ENCODE measurements at places on chromosomes 1 and 21.

- DNase-seq: no peak
Measured at GRCh38 chr1:23722652-23723051, 20.6 kb upstream of the ELOA start.

DNA sequence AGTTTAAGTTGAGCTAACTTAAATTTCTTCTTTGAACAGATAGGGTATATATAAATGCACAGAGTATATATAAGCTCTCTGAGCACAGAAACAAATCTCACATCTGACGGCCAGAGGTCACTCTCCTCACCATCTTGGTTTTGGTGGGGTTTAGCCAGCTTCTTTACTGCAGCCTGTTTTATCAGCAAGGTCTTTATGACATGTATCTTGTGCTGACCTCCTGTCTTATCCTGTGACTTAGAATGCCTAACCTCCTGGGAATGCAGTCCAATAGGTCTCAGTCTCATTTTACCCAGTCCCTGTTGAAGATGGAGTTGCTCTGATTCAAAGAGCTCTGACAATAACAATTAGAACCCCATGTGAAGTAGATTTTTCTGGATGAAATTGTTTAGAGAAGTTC lies 1.6 kb upstream of the MOV10 start:
- no peak for DNase-seq

GRCh38 chr1:228472655-228473054 lies 14.5 kb upstream of the RNF187 start:
- no peak for DNase-seq

DNA sequence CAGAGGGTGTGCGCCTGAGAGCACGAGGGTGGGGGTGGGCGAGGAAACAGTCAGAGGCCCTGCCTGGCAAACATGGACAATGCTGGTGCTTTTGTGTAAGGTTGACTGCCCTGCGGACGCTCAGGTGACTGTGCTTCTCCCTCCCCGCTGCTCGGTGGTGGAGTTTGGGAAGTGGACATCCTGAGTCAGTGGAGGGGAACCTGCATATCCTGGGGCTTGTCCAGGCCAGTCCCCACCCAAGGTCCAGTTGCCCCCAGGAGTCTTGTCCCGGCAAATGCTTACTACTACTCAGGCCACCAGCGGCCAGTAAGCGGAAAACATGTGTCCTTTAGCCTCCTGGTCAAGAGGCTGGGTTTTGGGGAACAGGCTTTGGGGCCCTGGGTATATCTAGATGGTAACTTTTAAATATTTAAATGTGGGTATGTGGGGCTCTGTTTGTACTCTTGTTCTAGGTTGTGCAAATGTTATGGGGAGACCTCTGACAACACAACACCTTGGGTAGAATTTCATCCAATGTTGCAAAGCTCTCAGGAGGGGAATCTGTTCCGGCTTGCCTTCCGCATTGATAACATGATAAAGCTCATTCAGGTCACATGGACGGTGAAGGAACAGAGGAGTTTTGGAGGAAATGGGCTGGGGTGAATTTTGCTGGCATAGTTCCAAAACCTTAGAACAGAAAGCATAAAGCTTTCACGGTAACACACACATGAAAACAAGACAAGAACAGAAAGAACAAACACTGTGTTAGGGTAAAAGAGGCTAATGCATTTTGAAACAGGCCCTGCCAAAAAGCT lies 364.9 kb downstream of the PRDM2 start:
- DNase-seq: no peak
